ENCODE measurements at places on chromosomes 11 and 22.
A peak's percentile ranks its signal among the peaks of the same experiment; 100 is the strongest.

GRCh38 chr11:330694-331357 lies 10.2 kb upstream of the IFITM3 start:
- DNase-seq = no peak

GRCh38 chr22:36922105-36922608 lies 8.7 kb downstream of the CSF2RB start:
- DNase-seq = peak; percentile 65

GRCh38 chr11:4185561-4185960 lies 91.0 kb downstream of the RRM1 start:
- no peak for DNase-seq

- no peak for DNase-seq
Measured at GRCh38 chr22:38246692-38247091, 26.1 kb downstream of the TMEM184B start.

GRCh38 chr22:44549701-44550100 lies 51.7 kb upstream of the RTL6 start:
- DNase-seq = no peak

- DNase-seq = no peak
Measured at GRCh38 chr11:63536669-63537292, at the start of gene PLAAT4. PLAAT4 (plus strand) TSS chr11:63536808; CDS start chr11:63536869, 61 bp downstream.

Data from NCI-H226 (cell line).